ENCODE measurements at places on chromosomes 12 and 14. TPM values are rescaled to one million over a fixed set of nuclear protein-coding genes. Genes with fewer than 3 reads are reported as not detected.

The VRTN gene
- not detected for total RNA-seq

The PMCH gene
- total RNA-seq, result not detected

The TGFB3 gene
- 109 TPM for total RNA-seq

The SLC10A1 gene
- not detected for total RNA-seq

The FAIM2 gene
- total RNA-seq, result 3.6 TPM

The PROX2 gene
- total RNA-seq, result not detected

The PPP1R13B gene
- total RNA-seq, result 6.6 TPM

The HSPA2 gene
- total RNA-seq, result 6.8 TPM

The DACT1 gene
- total RNA-seq, result 26.6 TPM

The TGM1 gene
- 0.71 TPM for total RNA-seq

The PPP4R4 gene
- total RNA-seq, result 0.09 TPM

The STYX gene
- total RNA-seq, result 9.1 TPM

The IAPP gene
- not detected for total RNA-seq

The TTC9 gene
- total RNA-seq, result 4.4 TPM

The MUCL1 gene
- total RNA-seq, result not detected

The KSR2 gene
- total RNA-seq, result under 0.01 TPM

The OTOGL gene
- total RNA-seq, result 0.40 TPM

The TCL1B gene
- not detected for total RNA-seq

The NUP37 gene
- total RNA-seq, result 24.4 TPM

The POTEM gene
- total RNA-seq, result not detected

All from muscle of leg (tissue), 16 donors.